ENCODE measurements at places on chromosomes 2 and 18.

- DNase-seq: no peak
Measured at GRCh38 chr18:80147037-80147417, 38.0 kb downstream of the ADNP2 start.

DNA sequence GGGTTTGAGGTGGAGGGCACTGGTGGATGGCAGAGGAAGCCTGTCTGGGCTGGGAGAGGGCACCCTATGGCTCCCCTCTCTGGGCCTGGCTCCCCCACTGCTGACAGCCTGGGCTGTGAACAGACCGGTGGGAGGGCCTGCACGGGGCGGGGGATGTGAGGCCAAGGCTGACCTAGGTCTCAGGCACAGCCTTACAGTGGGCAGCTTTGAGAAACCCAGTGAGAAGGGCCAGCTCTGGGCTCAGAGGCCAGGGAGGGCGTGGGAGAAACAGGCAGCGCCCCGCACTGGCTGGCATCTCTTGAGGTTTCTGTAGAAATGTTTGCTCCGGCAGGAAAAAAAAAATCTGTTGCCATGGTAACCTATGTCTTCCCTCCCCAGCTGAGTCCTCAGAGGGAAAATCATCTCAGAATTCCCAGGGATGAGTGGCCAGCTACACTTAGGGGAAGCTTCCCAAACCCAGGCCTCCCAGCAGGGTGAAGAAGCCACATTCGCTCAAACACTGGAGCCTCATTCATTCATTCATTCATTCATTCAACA is 71.7 kb upstream of the TAF1B start:
- DNase-seq: no peak

DNA sequence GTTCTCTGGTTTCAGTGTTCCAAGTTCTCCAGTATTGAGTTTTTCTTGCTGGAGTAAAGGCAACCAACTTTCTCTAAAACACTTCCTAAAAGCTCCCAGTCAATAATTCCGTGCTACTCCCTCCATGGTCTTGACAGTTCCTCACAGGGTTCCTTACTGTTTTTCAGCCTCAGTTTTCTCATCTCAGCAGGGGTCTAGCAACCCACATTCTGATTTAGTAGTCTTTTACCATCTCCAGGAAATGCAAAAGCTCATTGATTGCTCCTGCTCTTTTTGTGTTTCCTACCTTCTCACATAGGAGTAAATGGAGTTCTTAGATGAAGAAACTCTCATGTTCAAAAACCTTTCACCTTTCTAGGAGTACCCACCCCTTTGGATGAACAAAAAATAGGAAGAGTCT is 978.8 kb upstream of the POU3F3 start:
- DNase-seq: no peak

DNA sequence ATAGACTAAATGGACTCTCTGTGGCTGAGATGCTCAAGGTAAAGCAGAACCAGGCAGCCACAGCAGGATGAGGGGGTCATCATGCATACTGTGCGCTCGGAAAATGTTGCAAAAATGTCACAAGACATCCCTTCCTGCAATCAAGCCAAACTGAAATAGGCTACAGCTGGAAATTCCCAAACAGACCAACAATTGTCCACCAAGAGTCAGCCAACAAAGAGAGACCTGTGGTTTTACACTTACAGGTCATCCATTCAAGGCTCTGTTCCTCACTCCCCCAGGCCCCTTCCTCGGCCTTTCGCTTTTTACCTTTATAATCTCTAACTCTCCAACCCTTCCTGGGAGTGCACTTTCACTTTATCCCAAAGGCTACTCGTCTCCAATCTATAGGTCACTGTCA is 1066.9 kb downstream of the TSN start:
- no peak for DNase-seq

Measured in stimulated activated CD4-positive, alpha-beta T cell treated with anti-CD3 and anti-CD28 coated beads, TNF-alpha, amount 100 ng/mL, for 4 hours (primary cell).